ENCODE measurements at places on chromosomes 2 and 18. TPM values are rescaled to one million over a fixed set of nuclear protein-coding genes. Genes with fewer than 3 reads are reported as not detected.

DNA sequence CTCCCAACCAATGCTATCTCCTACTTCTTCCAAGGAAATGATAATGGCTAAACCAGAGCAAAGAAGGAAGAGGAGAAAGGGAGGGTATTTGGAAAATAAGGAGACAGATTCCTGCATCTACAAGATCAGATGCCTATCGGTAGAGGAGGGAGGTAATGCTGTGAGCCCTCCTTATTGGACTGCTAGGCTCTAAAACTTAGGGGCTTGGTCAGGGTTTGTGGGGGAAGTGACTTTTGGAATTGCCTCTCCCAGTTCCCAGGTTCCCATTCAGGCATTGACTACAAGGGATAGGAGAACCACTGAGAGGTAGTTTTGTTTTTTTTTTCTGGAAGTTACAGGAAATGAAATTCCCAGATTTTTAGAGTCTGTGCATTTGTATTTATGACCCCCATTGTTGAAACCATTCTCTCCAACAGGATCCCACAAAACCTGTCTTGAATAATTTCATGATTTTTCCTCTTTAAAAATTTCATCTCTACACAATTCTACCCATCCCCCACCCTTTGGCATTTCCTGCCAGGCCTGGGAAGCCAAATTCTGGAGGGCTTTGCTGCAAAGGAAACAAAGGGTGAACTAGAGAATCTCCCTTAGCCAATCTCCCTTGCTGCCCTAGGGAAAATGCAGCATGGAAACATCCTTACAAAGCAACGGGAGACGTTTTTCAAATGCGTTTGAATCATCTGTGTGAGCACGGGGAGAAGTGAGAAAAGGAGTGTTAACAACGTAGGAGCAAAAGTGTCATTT is 282.1 kb upstream of the EPAS1 start:
- DNase-seq: peak; percentile 27

DNA sequence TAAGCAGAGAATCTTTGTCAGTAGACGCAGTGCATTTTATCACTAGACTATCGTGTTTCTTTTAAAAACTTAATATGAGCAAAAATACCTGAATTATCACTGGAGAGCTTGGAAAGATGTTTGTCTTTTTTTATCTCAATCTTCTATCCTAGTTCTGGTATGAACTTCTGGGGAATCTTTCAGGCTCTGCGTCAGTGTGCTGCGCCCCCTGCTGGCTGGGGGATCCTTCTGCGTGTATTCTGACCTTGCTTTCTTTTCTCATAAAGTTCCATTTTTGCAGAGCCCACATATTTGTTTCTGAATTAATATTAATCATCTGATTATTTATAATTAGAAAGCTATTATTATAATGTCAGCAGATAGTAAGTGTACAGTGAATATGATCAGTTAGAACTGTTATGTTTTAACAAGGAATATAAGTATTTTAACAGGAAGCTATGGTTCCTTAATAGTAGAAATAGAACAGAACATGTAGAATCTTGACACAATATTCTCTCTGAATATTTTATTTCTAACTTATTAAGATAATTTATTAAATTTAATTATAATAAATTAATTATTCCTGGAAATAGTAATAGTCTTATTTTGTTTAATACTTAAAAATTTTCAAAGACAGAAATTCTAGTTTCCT is 945.0 kb upstream of the CRIM1 start:
- peak; percentile 20 for DNase-seq

DNA sequence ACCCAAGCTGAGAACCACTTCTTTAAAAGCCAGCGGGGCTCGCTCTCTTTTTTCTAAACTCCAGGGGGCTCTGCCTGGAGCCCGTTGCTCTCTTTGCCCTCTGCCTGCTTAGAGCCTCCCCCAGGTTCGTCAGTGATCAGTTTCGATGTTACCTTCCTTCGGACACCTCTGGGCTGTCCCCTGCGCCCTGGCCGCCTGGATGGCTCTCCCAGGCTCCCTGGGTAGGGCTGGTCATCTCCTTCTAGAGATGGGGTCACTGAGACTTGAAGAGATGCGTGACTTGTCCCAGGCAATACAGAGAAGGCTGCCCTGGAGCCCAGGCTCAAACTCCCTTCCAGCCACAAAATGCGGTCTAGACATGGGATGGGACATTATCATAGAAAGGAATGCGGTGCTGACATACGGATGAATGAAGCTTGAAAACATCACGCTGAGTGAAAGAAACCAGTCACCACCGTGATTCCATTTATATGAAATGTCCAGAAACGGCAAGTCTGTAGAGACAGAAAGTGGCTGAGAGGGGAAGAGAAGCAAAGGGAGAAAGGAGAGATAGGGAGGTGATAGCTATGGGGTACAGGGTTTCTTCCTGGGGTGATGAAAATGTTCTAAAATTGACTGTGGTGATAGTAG is 14.6 kb downstream of the KCNF1 start:
- DNase-seq: no peak

The INO80D gene
- total RNA-seq: 7.7 TPM
